ENCODE measurements at places on chromosomes 1 and 21.

DNA sequence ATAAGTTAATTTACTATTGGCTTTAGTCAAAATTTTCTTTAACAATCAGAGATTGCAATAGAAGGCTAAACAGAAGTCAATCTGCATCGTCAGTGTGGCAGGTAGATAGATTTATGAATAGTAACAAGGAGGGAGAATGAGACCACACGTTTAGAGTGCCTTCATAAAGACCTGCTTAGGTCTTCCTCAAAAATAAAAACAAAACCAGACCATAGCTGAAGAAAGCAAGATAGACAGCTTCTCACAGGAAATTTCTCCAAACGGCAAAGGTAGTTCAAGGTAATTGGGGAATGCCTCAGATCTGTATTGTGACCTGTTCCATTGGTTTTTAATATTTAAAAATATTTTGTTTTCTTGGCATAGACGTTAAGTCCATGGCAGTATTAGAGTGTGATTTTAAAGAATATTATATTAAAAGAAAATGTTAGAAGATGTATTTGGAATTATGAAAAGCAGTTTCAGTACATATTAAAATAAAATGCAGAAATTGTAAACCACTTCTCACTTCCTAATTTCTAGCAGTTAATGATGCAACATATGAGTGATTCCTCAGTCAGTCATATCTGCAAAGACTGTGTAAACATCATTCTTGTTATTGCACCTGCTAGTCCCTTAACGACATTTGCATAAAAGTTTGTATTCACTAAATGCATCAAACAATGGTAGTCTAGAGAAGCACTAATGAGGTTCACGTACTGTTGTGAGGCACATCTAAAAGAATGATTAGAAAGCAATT, 278.0 kb downstream of the HLX start:
- DNase-seq, result no peak

DNA sequence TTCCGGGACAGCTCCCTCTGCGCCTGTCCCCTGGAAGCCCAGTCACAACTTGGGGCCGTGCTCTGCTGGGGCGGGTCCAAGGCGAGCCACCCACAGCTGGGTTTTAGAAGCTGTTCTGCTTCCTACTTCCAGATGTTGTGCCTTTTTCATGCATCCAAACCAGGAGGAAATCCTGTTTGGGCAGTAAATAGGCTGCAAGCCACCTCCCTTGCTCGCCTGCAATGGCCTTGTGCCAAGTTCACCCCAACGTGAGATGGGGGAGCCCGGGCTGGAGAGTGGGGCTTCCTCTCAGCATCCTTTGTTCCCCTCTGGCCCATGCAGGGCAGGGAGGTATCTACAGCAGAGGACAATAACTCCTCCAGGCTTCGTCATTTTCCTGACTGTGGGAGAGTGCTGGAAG, 73.2 kb downstream of the DMRTB1 start:
- no peak for DNase-seq

DNA sequence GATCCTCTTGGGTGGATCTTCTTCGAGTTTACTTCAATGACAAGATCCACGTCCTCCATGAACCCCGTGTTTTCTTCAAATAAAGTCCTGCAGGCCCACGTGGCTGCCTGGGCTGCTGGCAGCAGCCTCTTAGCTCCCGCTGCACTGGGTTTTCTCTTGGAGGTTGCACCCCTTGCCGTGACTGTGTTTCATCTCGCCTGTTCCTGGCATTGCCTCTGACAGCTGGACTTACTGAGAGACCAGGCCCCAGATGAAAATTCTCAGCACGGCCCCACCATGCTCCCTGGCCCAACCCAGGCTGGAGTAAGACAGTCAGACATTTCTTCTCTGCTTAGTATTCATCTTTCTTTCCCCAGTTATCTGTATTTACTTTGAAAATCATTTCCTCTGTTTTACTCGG, 274.8 kb upstream of the RUNX1 start:
- peak; percentile 44 for DNase-seq

DNA sequence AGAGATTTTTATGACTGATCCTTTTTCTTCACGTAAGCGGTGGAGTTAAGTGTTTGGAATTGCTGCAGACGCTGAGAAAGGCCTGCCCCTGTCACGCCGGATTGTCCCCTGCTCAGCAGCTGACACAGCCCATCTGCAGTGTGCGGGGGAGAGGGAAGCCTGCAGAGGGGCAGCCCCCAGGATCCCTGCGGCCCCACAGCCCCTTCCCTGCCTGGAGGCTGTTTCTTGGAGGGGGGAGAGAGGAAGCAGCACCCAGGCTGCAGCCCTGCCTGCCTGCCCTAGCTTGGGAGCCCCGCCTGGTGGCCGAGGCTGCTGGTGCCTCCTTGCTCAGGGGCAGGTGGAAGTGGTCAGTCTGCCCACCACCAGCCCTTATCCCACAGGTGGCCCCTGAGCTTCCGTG, 50.7 kb downstream of the PRDM16 start:
- no peak for DNase-seq

DNA sequence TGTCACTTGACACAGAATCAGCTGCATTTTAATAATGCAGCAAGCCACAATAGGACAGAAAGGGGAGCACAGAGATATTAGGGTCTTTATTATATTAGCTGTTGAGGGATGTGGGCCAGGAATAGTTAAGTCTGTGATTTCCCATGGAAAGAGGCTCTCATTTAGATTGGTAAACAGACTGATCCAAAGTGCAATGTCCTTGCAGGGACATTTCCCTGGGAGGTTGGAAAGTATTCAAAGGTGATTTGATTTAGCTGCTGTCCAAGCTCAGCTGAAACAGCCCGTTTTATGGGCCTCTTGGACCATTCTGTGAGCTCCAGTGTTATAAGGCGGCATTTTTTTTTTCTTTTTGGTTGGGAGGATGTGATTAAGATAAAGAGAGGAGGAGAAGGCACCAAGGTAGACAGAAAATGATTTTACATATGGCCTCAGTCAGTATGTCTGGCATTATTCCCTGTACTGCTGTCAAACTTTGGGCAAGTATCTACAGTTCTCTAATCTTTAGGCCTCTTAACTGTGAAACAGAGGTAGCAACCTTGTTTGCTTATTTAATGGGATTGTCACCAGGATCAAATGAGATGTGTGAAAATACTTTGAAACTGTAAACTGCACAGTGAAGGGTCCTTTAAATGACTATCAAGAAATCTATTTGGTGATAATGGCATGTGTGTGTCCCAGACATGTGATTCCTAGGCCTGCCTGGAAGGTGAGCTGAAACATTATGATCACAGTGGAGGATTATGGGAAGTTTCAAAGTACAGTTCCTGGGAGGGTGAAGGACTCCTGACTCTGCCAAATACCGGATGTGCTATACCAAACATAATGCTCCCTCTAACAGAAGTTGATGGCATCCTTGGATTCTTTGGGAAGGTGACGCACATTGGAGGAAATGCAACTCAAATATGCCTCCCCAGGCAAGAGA, 62.2 kb downstream of the NOS1AP start:
- DNase-seq, result no peak

DNA sequence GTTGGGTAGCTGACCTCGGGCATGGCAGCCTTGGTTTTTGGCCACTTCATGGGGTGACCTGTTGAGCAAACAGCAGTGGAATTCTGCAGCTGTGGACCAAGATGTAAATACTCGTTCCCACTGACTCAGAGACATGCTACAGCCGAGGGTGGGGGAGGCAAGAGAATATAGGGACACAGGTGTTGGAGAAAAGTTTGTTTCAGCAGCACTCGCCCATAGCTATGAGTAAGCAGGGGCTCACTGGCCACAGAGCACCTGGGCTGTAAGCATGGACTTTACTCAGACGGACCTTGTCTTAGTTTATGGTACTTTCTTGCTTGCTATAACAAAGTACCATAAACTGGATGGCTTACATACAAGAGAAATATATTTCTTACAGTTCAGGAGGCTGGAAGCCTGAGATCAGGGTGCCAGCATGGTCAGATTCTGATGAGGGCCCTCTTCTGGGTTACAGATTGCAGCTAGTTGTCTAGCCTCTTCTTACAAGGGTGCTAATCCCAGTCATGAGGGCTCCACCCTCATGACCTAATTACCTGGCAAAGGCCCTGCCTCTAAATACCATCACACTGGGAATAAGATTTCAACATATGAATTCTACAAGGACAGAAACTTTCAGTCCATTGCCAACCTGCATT, 437.2 kb upstream of the DAB1 start:
- DNase-seq, result no peak

GRCh38 chr1:55695552-55695951, 480.4 kb upstream of the USP24 start:
- DNase-seq, result no peak

DNA sequence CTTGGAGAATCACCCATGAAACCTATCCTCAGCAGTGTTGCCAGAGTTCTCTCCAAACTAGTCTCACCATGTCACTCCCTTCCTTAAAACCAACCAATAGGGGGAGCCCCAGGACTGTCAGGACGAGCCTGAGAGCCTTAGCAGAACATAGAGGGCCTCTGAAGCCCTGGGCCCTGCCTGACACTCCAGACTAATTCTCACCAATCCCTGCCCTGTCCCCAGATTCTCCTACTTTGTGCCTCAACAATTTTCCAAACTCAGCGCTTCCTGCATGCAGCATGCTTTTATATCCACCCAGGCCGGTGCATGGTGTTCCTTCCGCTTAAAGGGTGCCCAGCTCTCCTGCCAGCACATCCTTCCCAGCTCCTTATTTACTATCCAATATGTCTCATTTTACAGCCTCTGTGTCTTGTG, 42.7 kb downstream of the HSD3B1 start:
- no peak for DNase-seq

- DNase-seq, result no peak
Observed at GRCh38 chr1:95308276-95309030, 74.4 kb downstream of the RWDD3 start.

- no peak for DNase-seq
Observed at GRCh38 chr1:169877800-169878491, 15.8 kb downstream of the SCYL3 start.

DNA sequence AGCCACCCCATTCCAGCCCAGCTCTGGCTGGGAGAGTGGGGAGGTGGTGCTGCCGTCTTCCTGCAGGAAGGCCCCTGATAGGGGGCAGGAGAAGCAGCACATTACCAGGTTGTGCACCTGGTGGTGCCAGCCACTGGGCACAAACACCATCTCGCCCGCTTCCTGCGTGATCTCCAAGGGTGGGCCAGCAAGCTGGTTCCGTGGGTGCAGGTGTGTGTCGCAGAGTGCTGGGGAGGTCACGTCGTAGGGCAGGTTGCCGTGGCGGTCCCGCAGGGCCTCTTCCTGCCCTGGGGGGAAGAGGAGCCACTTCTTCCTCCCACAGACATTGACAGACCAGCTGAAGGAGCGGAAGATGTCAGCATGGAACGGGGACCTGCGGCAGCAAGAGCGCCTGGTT, 1.8 kb downstream of the JMJD4 start:
- no peak for DNase-seq

DNA sequence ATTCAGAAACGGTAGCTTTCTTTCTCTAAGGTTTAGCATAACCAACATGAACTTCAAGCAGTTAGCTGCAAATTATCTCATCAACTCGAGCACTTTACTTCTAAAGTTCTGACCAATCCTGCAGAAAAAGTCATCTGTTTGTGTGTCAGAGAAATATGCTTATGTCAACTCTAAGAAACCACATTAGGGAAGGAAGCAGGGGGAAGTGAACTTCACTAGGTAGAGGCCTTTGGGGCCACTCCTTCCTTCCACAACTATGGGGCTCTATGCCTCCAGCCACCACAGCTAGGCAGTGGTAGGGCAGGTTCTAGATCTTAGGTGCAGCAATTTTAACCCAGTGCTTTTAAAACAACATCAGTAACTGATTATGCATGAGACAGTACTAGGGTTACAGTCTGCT, 375.9 kb downstream of the DSCAM start:
- no peak for DNase-seq

- no peak for DNase-seq
Observed at GRCh38 chr1:27621051-27621920, 13.7 kb downstream of the FGR start.

DNA sequence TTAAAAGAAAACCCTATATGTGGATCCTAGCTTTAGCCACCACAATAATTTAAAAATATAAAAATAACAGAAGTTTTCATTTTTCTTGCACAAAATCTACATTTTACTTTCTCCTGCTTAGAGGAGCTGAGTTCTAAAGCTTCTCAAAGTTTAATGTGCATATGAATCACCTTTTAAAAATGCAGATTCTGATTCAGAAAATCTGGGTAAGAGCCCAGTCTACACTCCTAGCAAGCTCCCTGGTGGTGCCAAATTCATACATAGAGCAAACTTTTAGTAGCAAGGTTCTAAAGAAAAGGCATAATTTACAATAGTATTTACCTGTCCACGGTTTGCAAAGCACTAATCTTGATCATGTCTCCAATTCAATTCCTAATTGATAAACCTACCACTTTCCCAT, 19.3 kb downstream of the RSBN1 start:
- no peak for DNase-seq

DNA sequence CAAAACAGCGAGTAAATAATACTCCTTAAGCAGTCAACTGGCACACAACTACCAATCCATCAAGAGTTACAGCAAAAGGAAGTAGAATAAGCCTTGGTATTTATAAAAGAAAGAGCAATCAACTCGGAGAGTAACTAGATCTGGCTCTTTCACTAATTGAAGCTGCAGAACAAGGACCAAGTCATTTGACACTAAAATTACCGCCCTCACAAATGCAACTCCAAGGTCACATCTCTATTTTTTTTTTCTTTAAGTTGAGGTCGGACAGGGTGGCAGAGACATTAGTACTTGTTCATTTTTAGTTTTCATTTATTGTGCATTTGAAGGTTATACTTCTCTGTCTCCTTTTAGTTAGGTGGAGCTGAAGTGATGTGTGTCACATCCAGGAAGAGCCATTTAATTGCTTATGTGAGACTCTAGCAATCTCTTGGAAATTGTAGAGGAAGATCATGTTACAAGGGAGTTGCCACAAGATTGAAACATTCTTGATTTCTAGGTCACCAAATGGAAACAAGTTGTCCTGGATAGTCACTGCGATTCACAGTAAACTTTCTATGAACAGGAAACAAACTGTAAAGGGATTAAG, 138.1 kb upstream of the ADAMTS5 start:
- no peak for DNase-seq

DNA sequence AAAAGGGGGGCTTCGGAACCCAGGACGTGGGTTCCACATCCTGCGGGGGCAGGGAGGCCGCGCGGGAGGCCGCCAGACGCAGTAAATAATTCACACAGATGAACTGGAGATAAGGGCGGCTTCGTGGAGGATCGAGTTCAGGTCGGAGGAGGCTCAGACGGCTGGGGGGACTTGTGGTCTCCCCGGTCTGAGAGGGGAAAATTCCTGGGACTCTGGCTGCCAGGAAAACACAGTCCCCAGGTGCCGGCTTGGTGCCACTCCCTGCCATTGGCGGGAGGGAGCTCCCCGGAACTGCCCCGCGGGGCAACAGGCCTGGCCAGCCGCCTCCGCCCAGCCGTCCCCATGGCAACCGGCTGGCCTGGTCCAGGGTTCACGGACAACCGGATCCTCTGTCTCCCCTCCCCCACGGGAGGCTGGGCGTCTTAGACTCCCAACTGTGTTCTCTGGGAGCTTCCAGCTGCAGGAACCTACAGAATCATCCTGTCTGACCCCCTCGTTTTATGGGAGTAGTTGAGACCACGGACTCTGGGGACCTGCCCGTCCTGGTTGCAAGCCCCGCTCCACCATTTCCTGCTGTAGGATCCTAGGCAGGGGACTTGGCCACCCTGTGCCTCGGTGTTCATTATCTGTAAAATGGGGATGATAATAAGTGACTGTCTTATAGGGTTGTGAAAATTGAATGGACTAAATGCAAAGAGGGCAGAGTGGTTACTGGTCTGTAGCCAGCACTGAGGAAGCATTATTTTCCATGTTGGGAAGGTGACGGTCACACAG, 9.6 kb downstream of the CAMK2N1 start:
- DNase-seq, result peak; percentile 44

- no peak for DNase-seq
Observed at GRCh38 chr1:238129677-238130076, 239.0 kb upstream of the ZP4 start.

- no peak for DNase-seq
Observed at GRCh38 chr1:169708647-169709046, 2.8 kb downstream of the SELL start.

GRCh38 chr1:154337253-154337894, 12.0 kb downstream of the ATP8B2 start:
- DNase-seq, result no peak
